ENCODE measurements at places on chromosomes 13 and 19.

GRCh38 chr13:60001889-60002288 is 161.8 kb downstream of the DIAPH3 start:
- no peak for DNase-seq

DNA sequence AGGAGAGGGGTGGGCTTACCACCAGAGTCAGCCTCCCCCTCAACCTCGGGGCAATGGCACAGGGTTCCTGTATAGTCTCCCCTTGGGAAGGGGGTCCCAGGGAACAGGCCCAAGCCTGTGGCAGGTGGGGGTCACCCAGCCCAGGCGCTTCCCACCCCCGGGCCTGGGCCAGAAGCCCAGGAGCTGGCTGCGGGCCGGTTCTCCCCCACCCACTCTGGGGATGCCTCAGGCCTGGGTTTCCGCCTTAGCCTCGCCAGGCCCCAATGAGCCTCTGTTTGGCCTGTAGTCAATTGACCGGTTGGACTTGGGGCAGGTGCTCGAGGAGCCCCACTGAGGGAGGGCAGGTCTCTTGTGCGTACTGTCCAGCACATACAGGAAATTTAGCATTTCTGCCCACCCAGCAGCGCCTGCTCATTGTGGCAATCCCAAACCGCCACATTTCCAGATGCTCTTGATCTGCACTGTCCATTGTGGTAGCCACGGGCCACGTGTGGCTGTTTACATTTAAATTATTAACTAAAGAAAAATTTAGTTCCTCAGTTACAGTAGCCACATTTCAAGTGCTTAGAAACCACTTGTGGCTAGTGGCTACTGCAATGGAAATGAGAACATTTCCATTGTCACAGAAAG is 9.9 kb downstream of the LYL1 start:
- DNase-seq: no peak

DNA sequence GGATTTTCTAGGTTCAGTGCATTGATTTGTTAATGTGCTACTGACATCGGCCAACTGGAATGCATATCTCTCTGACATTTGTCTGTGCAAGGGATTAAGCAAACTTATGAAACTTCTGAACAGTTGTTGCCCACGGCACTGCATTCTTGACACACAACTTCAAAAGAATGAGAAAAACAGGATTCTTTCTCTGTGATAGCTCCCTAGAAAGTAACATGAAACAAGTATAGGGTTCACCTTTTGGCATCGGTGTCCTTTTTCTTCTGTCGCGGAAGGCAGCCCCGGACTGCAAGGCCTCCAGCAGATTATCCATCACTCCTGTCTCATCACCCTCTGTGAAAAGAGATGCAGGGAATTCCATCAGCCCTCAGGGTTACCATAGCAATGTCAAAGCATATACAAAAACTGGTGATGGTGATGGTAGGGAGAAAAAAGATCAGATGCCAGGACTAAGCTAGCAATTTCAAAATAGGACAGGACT is 389.2 kb downstream of the DIAPH3 start:
- no peak for DNase-seq

GRCh38 chr19:49155005-49155819 is at the start of gene HRC:
TSS of gene HRC (minus strand) at chr19:49155396. CDS start at chr19:49155237, 159 bp downstream.
- DNase-seq: no peak

- DNase-seq: no peak
These were observed 127.7 kb upstream of the EDNRB start for GRCh38 chr13:78046331-78046730.

DNA sequence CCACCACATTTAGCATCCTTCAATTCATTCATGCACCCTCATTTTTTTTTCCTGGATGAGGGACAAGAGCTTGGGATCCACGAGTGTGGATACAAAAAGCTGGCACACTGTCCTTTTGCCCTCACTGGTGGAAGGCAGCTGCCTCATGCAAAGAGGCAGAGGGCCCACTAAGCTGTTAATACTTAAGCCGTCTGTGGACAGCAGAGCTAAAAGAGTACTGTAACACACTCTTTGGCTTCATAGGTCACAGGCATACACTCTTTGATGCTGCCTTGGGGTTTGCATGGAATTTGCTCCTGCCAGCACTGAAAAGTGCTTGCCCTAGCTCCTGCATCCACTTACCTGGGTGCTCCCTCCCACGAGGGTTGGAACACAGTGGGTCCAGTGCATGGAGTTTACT is 978.4 kb upstream of the SPRY2 start:
- DNase-seq: no peak
